ENCODE measurements at places on chromosomes 7 and 10.

- DNase-seq, result peak; percentile 90
Observed at GRCh38 chr10:133226251-133226808, 3.7 kb upstream of the UTF1 start.

- DNase-seq, result no peak
Observed at GRCh38 chr7:152949253-152949652, 189.7 kb downstream of the ACTR3B start.

GRCh38 chr10:112247791-112248190, 35.4 kb upstream of the TECTB start:
- DNase-seq, result no peak

DNA sequence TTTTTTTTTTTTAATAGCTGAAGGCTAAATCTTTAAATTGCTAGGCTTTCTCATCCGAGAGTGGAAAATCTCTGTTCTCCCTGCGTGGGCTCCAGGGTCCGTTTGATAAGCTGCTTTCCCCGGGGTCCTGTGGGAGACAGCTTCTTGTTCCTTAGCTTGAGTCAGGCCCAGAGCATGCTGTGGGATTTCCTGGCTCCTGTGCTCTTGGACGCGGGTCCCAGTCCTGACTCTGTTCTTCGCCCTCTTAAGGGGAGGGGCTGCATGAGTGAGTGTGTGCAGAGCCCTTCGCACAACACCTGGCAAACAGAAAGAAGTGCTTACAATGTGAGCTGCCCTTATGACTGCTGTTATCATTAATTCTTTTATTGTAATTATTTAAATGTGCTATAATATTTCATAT, 133.5 kb downstream of the TACC2 start:
- no peak for DNase-seq

- DNase-seq, result peak; percentile 31
Observed at GRCh38 chr10:58017719-58018367, 249.9 kb downstream of the IPMK start.

DNA sequence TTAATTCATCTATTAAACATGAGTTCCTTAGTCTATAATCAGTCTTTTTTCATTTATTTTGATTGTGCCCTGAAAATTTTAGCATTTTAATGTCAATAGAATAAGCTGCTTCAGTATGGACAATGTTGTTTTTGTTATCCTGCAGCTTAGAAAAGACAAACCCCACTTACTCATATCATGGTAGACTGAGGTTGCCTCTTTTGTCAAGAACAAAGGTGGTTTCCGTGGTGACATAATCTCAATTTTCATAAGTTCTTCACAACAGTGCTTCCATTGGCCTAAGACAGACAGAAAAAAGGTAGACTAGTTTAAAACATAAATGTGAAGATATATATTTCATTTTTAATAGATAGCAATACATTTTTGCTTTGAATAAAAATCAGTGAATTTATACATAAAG, 69.1 kb downstream of the RTKN2 start:
- DNase-seq, result no peak

DNA sequence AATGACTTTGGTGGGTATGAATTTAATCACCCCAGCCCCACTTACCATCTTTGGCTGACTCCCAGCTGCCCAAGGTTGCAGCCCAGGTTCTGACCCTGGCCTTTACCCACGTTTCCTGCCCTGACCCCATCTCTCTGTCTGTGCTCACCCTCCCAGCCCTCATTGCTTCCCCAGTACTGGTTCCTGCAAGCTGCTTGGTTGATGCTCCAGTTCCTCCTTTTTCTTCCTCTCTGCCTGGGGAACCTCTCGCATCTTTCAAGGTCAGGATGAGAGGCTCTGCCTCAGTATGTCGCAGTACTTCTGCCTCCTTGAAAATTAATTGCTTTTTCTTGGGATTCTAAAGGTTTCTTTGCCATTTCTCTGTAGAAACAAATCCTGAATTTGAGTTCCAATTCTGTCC, 263.8 kb upstream of the ZNF32 start:
- DNase-seq, result no peak

GRCh38 chr7:111030336-111030735, 60.6 kb upstream of the LRRN3 start:
- DNase-seq, result no peak

DNA sequence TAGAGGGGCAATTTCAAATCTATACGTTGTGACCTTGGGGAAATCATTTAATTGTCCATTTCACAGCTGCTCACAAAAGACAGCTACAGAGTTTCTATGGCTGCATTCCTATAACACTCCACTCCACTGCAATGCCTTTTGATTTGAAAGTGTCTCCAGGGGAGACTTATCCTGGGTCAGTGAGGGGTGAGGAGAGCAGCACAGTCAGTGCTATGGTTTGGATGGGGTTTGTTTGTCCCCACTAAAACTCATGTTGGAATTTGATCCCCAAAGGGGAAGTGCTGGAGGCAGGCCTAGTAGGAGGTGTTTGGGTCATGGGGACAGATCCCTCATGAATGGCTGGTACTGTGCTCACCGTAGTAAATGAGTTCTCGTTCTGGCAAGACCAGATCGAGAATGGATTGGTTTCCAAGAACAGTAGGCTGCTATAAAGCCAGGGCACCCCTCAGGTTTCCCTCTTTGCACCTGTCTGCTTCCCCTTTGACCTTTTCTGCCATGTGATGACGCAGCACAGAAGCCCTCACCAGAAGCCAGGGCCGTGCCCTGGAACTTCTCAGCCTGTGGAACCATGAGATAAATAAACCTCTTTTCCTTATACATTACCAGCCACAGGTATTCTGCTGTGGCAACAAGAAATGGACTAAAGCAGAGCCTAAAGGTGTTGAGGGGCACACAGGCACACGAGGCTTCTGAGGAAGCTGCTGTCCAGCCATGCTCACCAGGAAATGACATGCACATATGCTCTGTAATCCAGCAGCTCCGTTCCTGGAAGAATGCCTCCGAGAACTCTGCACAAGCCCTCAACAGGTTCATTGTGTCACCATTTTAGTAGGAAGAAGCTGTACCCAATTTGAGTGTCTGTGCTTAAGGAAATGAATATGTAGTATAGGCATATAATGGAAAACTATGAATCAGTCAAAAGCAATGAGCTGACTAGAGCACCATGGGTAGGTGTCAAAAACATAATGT, 5.0 kb upstream of the PAPOLB start:
- DNase-seq, result no peak

DNA sequence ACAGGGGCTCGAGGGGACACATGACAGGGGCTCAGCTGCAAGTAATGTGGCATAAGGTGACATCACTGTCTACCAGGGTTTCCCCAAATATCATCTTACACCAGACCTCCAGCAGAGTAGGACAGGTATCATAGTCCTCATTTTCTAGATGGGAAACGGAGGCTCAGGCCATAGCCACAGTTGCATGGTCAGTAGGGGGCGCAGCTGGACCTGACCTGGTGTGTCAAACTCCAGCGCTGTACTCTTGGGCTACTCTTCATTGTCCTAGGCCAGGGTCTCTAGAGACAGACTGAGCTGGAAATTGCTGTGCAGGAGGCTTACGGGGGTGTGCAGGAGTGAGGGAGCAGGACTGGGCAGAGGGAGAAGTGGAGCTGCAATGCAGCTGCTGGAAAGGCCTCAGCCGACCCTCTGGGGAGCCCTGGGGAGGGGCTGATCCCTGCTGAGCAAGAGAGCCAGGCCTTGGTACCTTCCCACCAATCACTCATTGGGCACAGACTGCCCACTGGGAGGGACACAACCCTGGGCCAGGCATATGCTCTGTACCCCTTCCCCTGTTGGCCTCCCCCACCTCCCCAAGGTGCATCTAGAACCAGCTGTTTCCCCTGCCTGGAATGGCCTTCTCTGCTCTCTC, 89.9 kb downstream of the CDH23 start:
- DNase-seq, result peak; percentile 27

GRCh38 chr7:28802450-28802849, 155.7 kb downstream of the TRIL start:
- no peak for DNase-seq

DNA sequence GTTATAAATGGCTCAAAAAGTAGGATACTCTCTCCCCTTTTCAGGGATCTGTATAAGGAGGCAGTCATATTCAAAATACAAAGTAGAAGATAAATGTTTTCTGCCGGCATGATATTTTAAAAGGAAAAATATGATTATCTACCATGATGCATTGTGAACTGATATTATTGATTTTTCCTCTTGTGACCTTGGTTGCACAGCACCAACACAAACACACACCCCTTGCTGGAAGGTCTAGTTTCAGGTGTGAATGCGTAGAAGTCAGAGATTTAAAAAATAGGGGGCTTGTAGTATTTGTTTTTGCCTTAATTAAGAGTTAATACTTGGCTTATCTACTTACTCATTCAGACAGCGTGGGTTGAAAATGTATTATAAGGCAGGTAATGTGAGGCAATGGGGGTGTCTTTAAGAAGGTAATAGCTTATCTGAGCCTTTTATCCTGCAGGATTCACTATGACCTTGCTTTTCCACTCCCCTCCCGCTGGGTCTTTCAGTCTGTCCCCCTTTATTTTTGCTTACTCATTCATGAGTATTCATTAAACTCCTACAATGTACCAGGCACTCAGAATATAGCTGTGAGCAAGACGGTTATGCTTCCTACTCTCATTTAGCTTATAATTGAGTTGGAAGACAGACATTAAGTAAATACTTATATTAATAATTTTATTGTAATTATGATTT, 390.6 kb downstream of the SDK1 start:
- DNase-seq, result no peak

DNA sequence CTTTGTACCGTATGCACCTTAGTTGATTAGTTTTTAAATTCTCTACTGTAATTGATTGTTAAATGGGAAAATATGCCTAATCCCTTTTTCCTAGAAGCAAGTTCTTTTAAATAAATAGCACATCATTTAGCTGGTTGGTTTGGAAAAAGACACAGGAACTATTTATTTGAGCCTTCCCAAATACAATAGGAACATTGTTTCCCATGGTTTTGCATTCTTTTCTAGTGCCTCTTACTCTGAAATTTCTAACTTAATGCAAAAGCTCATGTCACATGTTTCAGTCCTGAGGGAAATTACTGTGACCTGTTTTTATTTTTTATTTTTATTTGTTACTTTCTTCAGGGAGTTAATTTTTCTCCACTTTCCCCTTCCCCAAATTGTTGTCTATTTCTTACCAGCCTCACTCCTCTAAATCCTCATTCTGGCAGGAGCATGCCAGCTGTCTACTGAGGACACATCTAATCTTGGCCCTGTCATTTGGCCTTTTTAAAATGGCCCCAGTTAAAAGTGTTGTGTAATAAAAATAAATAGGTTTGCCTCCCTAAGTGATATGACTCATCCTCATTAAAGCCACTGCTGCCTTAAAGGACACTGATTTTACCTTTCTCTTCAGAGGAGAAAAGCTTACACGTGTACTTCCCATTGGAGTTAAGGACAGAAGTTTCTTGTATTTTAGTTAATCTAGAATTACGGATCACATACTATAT, 94.5 kb downstream of the PPP1R3A start:
- no peak for DNase-seq

DNA sequence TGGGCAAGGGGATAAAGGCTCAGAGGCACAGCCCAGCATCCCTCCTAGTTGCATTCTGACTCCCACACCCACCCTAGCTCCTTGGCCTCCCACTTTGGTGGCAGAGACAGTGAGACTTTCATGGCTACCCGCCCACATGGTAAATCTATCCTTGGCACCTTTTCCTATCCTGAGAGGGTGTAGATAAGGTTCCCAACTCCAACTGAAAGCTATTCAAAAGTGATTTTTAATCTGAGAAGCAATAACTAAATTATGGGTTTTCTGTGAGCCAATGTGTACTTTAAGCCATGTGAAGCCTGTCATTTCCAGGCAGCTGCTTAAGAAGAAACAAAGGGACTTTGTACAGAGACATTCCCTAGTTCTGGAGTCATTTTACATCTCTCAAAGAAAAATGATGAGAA, 9.1 kb downstream of the LAMB1 start:
- DNase-seq, result no peak

DNA sequence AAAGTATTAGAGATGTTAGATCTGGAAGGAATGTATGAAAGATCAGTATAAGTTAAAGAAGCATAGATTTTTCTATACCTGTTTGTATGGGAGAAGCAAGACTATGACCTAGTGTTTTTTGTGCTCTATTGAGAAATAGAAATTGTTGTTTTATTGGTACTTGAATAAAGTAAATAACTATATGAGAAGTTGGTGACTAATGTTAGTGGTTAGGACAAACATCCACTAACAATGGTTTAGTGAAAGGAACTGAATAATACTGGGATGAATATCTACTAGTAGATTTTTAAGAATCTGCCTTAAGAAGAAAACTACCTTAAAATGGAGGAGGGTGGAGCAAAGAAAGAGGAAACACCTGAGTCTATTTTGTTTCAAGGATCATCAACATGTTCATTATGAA, 521.1 kb upstream of the POT1 start:
- no peak for DNase-seq

DNA sequence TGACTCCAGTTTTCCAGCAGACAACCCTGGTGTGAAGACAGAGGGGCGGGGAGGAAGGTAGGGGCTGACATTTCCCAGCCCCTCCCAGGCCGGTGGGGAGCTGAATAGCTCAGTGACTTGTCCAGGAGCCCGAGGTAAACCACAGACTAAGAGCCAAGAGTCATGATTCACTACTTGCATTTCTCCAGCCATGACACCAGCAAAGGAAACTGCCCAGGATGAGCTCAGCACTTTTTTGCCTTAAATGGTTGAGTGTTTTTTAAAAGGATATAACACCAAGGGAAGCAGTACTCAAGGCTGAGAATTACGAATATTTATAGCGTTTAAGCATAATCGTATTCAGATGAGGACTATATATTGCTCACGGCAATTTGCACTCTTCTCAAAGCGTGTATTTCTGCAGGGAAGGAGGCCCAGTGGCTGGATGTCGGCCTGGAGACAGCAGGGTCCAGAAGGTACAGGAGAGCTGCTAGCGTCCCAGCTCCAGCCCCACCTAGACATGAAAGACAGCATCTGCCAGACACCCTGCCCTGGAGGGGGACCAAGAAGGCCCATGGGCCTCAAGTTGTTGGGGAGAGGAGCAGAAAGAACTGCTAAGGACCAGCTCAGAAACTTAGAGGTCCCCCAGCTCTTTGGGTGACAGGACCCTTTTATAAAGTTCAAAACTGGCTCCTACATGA, 141.4 kb downstream of the GRID1 start:
- peak; percentile 76 for DNase-seq

DNA sequence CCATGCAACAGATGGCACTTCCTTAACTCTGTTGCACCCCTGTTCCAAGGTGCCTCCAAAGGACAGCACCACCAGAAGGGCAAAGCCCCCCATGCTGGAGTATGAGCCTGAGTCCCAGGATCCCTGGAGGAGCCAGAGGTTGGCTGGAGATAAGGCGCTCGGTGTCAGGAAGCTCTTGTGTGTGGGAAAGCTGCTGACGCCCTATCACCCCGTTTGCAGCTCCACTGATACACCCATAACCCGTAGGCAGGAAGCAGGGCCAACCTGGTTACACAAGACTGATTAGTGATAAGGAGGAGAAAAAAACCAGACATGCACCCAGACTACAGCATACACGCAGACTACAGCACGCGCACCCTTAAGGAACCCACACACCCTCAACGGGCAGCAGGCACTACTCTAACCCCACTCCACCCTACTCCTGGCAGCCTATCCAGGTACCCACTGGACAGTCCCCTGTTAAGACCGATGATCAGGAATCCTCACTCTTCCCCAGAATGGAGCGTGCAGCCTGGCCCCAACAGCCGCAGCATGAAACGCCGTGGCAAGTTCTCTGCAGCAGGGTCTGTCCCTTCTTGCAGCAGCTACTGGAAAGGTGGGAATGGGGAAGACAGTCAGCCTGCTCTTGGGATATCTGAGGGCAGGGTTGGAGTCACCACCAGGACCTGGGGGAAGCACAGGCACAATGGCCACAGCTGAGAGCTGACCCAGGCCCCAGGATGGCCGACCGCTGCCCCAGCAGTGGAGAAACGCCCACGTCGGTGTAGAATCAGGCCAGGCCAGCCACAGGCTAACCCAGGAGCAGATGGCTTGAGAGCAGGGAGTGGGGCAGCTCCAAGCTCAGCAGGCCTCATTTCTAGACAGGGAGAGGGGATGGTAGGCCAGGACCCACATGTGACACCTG, 38.3 kb upstream of the TUBB8 start:
- peak; percentile 80 for DNase-seq
